ENCODE measurements at places on chromosomes 1 and 21.

- DNase-seq = no peak
These were observed 2.4 kb upstream of the PROX1 start for GRCh38 chr1:213985209-213986019.

DNA sequence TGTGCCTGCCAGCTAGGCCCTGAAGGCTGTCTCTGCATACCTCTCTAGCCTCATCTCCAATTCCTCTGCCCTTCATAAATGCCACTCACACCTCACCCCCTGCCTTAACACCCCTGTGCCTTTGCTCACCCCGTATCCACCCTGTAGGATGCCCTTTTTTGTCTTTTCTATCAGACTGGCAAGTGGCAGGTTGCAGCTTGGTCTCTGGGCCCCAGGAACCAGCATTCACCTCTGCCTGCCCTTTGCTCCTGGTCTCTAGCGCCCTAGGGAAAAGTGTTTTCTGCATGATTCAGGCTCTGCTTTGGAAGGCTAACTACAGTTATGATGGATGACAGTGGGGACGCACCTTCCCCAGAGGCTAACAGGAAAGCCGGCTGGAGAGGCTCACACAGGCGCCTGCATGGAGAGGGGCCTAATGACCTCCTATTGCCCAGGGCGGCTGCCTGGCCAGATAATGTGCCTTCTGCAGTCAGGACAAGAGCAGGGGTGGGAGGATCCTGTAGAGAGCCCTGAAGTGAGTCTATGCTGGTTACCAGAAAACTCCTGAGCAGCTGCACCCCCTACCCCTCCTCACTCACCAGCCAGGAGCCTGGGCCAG is 11.2 kb downstream of the KANK4 start:
- no peak for DNase-seq

DNA sequence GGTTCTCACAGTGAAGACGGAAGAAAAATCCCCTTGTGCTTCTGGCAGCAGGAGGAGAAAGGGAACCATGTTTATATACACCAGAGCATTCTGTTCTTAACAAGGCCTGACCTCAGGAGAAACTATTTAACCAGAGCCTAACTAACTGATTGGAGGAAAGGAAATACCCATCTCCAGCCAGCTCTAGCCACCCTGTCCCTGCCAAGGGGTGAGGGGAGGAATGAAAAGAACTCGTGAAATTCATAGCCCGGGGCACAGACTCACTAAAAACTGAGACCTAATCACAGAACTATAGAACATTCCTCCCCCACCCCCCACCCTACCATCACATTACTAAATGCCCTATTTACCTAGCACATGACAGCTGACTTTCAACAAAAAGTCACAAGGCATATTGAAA is 65.0 kb downstream of the KCNH1 start:
- no peak for DNase-seq

DNA sequence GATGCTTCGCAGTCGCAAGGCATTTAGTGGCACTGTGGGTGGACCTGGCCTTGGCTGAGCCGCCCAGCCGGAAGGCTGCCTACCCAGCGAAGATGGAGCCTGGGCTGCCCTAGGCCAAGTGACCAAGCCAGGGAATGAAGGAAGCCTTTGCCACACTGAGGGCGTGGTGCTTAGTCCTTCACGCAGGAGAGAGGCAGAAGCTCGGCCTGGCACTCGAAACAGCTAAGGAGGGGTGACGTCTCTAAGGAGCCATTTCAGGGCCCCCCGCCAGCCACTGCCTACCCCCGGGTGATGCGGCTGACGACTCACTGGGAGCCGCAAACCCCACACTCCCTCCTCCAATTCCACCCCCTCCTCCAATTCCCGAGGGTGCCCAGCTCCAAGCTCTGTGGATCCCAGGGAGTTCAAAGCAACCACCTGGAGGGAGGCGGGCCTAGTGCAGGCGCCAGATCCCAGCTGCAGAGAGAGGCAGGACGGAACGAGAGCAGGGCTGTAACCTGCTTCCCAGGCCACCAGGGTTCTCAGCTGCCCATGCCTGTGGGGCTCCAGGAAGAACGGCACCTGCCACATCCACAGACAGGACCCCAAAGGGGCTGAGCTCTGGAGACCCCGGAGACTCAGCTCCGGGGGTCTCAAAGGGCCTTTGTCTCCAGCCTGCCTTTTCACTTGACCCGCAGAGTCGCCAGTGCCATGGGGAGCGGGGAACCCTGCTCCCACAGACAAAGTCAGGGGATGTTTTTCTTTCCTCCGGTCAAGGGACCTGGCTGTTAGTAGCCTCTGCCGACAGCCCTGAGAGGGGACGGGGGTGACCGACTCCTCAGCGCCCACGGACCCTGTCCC is 75.8 kb downstream of the ARHGEF16 start:
- DNase-seq = no peak

DNA sequence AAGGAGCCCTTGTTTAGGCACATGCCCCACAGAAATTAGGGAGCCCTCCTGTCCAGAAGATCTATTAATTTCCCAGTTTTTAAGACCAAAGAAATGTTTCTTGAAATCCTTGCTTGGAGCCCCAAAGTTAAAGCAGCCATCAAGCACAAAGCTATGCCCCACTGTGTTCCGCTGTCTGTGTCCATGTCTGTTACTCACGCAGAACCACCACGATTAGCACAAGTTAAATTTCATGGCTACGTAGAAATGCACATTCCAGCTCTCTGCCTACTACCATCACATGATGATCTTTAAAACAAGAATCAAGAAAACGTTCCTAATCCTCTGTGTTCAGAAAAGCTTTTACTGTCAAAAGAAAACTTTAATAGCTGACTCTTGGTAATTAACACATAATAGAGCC is 238.5 kb downstream of the RERE start:
- DNase-seq = no peak
